ENCODE measurements at places on chromosomes 11 and 22. TPM values are rescaled to one million over a fixed set of nuclear protein-coding genes. Genes with fewer than 3 reads are reported as not detected.

The TOB2 gene
- 38.7 TPM for total RNA-seq

The CABP4 gene
- 1.4 TPM for total RNA-seq

- H3K36me3 ChIP-seq = no peaks in the 10 kb centered on the region
- H3K27me3 ChIP-seq = no peaks in the 10 kb centered on the region
- no peak for DNase-seq
Measured at GRCh38 chr11:132493801-132494200, 1038.5 kb downstream of the OPCML start.

GRCh38 chr22:47591709-47592108, 829.3 kb downstream of the TBC1D22A start:
- H3K36me3 ChIP-seq = no peaks in the 10 kb centered on the region
- H3K27me3 ChIP-seq = no peaks in the 10 kb centered on the region
- H3K27ac ChIP-seq = no peak overlapping the region
- H3K4me3 ChIP-seq = no peak overlapping the region

DNA sequence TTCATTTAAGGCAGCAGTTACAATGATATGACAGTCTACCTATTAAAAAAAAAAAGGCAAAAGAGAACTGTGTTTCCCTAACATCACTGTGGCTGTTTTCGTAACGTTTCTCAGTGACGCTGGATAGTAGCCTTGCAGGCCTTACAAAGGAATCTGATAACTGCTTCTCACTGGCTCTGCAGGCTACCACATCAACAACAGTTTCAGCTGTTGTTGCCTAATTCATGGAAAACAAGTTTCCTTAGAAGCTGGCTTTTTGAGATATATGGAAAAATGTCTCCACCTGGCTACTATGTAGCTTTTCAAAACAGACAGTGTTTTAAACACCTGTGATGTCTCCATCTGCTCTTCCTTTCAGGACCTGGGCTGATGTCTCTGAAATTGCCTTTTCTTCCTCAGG, 3.8 kb downstream of the OR51V1 start:
- no peak overlapping the region for H3K4me3 ChIP-seq
- H3K27ac ChIP-seq = no peak overlapping the region
- H3K4me1 ChIP-seq = no peaks in the 10 kb centered on the region
- DNase-seq = no peak
- H3K27me3 ChIP-seq = no peaks in the 10 kb centered on the region

DNA sequence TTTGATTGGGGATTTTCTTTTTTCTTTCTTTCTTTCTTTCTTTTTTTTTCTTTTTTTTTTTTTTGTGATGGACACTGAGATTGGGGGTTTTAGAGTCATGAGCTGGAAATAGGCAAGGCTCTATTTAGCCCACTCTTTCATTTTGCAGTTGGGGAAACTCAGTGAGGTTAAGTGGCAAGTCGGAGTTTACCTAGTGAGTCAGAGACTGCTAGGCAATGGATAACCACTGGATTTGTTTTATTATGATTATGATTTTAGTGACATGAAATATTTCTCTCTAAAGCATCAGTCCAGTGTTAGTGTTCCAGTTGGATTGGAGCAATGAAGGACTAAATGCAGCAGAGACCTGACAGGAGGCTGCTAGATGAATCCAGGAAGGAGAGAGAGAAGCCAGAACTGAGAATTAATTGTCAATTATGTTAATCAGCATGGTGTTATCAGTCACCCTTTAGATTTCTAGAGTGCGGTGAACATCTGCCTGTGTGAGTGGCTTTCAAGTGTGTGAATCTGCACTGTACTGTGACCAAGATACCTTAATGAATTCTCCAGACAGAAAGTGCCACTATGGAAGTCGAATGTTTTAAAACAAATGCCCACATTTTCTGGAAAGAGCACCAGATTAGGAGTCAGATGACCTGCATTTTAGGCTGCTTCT, 10.9 kb downstream of the BMAL1 start:
- no peaks in the 10 kb centered on the region for H3K36me3 ChIP-seq
- H3K27ac ChIP-seq = no peak overlapping the region
- H3K4me1 ChIP-seq = peaks cover 75% of the 10 kb centered on the region
